ENCODE measurements at places on chromosomes 4 and X. TPM values are rescaled to one million over a fixed set of nuclear protein-coding genes. Genes with fewer than 3 reads are reported as not detected.

The ADAM29 gene
- not detected for total RNA-seq

The ETDB gene
- total RNA-seq = not detected

The SYNPO2 gene
- total RNA-seq = 0.72 TPM

The REST gene
- 66.3 TPM for total RNA-seq

The POU4F2 gene
- total RNA-seq = not detected

The CLGN gene
- total RNA-seq = not detected

The SLITRK2 gene
- not detected for total RNA-seq

The HGFAC gene
- not detected for total RNA-seq

The FAT1 gene
- not detected for total RNA-seq

The IQSEC2 gene
- total RNA-seq = 1.9 TPM

The TMEM154 gene
- 25.2 TPM for total RNA-seq

The UGT2A3 gene
- total RNA-seq = not detected

The SCML2 gene
- total RNA-seq = 0.22 TPM

The HTT-AS gene
- not detected for total RNA-seq

The EGF gene
- total RNA-seq = 11.8 TPM

The BEX4 gene
- total RNA-seq = 30.9 TPM

The CORIN gene
- 0.26 TPM for total RNA-seq

The RRH gene
- total RNA-seq = not detected

The PLCXD1 gene
- total RNA-seq = 13.0 TPM

The TAF7L gene
- not detected for total RNA-seq

The ARMCX5 gene
- 12.6 TPM for total RNA-seq

The AR gene
- total RNA-seq = 0.22 TPM

The NDNF gene
- not detected for total RNA-seq

The MAGEA2B gene
- total RNA-seq = not detected

The RAB33B gene
- 19.9 TPM for total RNA-seq

The SLC25A31 gene
- total RNA-seq = not detected
